Vagina (tissue), 2 donors: ENCODE measurements at places on chromosomes 7 and 10. TPM values are rescaled to one million over a fixed set of nuclear protein-coding genes. Genes with fewer than 3 reads are reported as not detected.

GRCh38 chr10:52644373-52645186 lies 128.0 kb downstream of the MBL2 start:
- no peak for DNase-seq
- no peaks in the 10 kb centered on the region for H3K36me3 ChIP-seq
- no peak overlapping the region for H3K27ac ChIP-seq
- no peaks in the 10 kb centered on the region for H3K4me1 ChIP-seq
- H3K4me3 ChIP-seq: no peak overlapping the region

- no peaks in the 10 kb centered on the region for H3K36me3 ChIP-seq
- no peaks in the 10 kb centered on the region for H3K27me3 ChIP-seq
- H3K4me1 ChIP-seq: peaks cover 3% of the 10 kb centered on the region
- no peak overlapping the region for H3K4me3 ChIP-seq
These were observed 826.7 kb downstream of the TYW1 start for GRCh38 chr7:67823345-67823744.

GRCh38 chr10:119700321-119700954 lies 25.4 kb upstream of the INPP5F start:
- DNase-seq: no peak
- no peaks in the 10 kb centered on the region for H3K27me3 ChIP-seq
- no peak overlapping the region for H3K27ac ChIP-seq

- peaks cover 4% of the 10 kb centered on the region for H3K36me3 ChIP-seq
- no peak overlapping the region for H3K27ac ChIP-seq
These were observed 208.3 kb downstream of the DNAJB6 start for GRCh38 chr7:157544980-157545680.

The SLC25A13 gene
- 25.3 TPM for total RNA-seq

The SGPL1 gene
- 33.1 TPM for total RNA-seq

The NPFFR1 gene
- not detected for total RNA-seq

The KCND2 gene
- 3.7 TPM for total RNA-seq

The OR2A42 gene
- total RNA-seq: not detected
